LNCaP clone FGC (cell line): ENCODE measurements at places on chromosomes 3 and 15.

DNA sequence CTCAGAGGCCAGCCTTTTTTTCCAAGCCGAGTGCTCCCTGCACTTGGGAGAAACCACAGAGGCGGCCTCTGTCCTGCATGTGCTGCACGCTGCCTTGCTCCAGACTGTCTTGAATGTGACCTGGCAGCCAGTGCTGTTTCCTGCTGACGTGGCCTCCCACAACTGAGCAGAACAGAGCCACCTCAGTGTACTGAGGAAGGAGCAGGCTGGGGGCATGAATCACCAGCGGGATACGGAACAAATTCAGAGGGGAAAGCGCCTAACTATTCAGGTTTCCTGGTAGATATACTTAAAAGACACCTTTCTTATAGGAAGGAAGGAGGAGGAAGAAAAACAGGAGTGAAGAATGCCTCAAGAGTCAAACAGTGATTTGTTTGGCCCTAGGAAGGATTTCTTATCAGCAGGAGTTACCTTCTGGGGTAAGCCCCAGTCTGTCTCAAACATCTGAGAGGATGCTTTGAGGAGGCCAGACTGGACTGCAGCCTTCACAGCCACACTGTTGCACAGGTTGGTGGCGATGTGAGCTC is 114.0 kb downstream of the FNDC3B start:
- DNase-seq, result no peak

DNA sequence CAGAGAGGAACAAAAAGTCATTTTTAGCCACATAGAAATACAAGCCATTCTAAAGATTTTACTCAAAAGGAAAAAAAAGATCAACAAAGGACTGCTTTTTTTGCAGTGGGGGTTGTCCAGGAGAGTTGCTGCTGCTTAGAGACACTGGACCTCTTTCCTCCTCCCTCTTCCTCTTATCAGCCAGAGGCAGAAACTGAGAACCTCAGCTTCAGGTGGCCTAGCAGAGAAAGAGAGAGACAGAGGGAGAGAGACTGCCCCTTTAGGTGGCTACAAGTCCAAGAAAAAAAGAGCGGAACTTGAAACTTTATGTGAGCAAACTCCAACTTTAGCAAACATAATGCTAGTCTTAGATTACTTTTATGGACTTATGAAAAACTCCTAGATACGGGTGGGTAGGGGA is 54.2 kb downstream of the NPAP1 start:
- no peak for DNase-seq

- DNase-seq, result no peak
Observed at GRCh38 chr15:57896114-57896513, 169.4 kb downstream of the ALDH1A2 start.

DNA sequence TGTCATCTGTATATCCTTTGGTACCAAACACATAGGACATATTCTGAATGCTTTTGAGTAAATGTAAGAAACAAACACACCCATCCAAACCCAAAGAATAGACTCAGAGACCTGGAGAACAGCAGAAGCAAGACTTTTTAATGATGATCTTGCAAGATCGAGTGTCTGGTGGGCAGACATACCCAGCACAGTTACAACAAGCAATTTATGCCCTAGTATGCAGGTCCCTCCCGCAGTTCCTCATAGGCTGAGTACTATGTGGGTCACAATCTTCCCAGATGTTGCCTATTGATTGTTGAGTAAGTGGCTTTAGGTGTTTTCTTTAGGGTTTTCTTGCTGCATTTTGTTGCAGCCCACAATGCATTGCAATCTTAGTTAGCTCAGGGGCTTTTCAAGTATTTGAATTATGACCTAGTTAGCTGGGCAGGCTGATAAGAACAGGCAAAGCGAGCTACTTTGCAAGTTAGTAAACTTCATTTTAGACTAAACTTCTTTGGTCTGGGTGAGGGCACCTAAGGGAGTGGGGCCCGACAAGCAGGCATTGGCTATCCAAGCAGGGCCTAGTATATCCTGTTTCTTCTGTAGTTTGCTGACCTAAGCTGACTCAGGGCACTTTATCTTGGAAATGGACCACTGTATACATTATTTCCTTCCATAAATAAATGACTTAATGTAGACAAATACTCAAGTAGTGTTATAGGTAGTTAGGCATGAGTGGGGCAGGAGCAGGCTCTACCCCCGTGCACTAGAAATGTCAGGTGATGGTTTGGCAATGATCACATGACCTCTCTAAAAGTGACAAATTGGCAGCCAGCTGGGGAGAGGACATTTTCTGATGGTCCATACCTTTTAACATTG is 87.3 kb upstream of the LIPC start:
- peak; percentile 56 for DNase-seq

DNA sequence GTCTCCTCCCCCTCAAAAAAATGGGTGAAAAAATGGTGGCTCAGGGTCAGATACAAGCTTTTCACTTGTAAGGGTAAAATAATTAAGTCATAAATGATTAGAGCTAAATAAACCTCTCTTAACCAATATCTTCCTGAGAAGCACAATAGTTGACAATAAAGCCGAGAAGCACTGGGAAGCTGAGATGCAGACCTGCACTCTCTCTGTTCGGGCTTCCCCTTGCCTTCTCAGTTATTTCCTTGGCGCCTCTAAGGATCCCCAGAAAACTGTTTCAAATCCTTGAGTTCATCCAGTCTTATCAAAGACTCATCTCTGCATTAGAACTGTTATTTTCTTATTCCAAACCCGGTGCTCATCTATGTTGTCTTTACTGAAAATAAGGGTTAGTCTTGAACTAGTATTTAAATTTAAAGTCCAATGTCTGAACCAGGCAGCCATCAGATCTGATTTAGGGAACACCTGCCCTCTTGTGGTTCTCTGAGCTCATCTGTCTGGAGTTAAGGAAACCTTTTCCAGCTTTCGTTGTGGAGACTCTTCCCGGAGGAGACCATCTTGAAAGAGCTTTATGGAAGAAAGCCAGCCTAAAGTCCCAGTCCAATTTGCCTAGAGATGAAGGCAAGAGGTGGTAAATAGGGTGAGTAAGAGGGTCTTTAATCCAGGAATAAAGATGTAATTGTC is 256.4 kb upstream of the MCTP2 start:
- no peak for DNase-seq

DNA sequence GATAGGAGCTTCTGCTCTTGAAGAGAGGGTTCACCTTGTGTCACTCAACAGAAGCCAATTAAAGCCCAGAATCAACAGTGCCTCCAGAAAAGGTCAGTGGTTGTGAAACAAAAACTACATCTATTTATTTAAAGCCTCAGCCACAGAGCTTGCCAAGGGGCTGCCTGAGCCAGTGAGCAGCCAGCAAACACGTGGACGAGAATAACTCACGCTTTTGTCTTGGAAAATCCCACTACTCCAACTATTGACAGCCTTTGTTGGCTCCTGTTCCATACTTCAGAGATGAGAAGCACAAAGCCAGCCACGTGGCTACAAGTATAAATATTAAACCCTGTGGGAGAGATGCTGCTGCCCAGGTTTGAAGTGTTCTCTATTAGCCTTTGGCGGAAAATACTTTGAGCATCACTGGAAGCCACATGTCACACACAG is 10.3 kb downstream of the GPR156 start:
- DNase-seq, result peak; percentile 26

DNA sequence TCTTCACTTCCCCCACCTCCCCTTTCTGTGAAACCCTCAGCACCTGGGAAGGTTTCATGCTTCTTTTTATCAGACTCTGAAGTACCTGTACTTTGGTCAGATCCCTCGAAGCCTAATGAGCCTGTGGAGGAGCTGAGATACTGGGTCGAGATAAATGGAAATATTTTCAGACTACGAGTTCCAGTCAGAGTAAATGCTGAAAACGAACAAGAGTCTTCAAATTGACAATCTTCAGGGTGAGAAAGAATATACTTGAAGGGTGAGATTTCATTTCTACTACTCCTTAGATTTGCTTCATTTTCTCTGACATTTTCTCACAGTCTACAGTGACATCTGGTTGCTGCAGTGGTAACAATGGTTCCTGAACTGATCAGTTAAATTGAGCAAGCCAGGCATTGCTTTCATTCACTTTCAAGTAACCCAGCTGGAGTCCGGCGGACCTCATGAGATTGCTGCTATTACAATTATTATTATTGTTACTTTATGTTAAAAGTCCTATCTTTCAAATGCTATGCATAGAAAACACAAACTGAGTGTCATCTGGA is 337.2 kb downstream of the VGLL3 start:
- no peak for DNase-seq

DNA sequence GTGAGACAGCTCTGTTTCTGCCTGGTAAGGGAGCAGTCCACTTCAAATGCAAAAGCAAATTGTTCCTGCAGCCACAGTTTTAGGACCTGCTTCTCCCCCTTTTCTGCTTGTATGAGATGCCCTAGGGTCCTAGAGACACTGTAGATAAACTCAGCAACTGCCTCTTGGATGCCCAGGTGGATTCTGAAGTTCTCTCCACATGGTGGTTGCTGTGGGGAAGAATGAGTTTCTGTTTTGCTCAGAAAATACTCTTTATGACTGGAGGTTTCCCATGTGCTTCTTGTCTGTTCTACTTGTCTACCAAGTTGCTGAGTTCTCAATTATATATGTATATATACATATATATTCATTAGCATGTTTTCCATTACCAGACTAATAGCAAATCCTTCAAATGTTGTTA is 5.6 kb upstream of the ZNF80 start:
- no peak for DNase-seq

DNA sequence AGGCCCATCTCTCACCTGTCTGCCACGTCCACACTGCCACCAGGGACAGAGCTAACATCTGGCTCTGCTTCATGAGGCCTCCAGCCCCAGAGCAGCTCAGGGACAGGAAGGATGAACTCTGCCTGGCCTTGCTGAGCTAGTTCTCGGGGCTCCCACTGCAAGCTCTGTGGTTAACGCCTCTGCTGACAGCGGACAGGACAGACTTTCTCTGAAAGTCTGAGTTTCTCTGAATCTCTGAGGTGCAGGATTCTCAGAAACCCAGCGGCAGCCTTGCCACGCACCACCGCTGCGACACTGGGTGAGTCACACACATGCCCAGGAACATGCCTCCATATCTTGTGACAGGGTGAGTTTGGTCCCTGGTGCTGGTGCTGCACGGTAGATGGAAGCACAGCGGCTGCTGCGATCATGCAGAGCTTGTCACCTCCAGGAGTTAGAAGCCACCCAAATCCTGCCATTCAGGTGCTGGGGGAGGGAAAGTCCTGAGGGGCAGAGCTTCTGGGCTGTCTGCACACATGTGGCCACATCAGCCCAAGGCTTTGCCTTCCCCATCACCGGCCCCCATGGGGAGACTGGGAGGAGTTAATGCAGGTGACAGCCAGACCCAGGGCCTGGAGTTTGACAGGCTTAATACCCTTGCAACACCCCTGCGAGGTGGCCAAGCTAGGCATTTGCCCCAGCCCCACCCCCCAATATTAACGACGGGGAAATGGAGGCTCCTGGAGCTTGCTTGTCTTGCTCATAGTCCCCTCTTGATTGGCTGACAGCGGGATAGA is 267.0 kb downstream of the PLCL2 start:
- no peak for DNase-seq

DNA sequence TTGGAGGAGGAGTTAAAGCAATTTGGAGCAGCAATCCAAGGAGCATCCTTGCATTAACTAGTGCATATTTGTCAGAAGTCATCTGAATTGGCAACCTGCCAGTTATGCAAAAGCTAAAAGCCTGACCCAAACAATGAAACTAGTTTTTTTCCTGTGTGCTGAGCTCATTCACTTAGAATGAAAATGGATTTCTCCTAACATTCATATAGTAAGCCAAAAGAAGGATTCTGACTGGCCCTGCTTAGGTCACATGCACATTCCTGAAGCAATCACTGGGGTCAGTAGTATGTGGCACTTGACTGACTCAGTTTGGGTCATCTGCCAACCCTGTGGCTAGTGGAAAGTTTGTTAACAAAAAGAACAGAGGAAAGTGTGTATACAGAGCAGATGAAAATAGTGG is 30.5 kb downstream of the OXSM start:
- DNase-seq, result no peak

DNA sequence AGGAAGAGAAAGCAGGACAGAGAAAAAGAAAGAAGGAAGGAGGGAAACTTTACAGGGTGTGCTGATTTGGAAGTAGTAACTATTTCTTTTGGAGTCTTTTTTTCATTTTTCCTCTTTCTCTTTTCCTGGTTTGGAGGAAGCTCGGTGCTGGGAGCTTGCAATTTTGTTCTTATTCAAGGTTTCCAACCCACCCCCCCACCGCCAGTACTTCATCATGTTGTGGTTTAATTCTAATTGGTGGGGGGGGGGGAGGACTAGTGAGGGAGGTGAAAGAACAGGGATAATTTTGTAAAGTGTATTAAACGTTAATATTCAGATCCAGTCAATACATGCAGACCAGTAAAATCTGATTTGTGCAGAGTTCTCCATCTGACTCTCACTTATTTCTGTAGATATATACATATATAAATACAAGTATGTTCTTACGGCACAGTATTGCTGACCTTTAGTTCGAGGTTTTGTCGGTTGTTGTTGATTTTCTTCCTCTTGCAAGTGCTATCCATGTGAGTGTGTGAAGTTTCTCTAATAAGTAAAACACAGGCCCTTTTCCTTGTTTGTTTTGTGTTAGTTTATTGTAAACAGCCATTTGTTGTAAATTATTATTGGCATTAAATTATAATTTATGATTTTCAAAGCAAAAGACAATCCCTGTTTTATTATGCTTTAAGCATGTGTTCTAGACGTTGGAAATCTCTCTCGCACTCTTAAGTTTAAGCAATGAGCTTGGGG is 9.3 kb downstream of the NR2F2 start:
- no peak for DNase-seq
